ENCODE measurements at places on chromosomes 6 and 20.
A peak's percentile ranks its signal among the peaks of the same experiment; 100 is the strongest.

DNA sequence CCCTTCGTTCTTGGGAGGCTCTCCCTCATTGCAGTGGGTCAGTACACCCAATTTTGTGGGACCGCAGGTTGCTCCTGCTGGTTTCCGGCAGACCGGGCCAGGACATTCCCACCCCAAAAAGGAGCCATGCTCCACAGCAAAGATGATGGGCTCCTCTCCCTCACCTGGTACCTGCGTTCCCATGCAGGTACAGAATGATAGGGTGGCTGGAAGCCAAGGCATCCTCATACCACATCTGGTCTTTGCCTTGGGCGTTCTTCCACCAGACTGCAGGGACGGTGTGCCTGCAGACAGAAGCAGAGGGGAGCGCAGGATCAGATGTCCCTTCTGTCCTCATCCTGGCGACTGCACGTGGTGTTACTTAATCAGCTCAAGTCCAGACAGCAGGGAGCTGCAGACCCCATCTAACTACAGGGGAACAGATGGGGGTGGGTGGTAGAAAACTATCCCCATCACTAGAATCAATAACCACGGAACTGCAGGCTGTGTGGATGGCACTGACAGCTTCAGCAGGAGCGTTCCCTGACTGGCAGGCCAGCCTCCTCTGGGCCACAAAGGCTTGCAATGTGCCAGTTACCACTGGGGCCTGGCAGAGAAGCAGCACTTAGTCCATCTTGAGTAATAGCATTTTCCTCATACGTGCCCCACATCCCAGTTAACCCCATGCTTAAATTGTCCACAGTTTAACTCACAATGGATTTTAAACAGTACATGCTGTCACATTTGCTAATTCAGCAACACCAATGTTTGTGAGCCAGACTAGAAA is 70.4 kb downstream of the ABHD12 start:
- DNase-seq = no peak

DNA sequence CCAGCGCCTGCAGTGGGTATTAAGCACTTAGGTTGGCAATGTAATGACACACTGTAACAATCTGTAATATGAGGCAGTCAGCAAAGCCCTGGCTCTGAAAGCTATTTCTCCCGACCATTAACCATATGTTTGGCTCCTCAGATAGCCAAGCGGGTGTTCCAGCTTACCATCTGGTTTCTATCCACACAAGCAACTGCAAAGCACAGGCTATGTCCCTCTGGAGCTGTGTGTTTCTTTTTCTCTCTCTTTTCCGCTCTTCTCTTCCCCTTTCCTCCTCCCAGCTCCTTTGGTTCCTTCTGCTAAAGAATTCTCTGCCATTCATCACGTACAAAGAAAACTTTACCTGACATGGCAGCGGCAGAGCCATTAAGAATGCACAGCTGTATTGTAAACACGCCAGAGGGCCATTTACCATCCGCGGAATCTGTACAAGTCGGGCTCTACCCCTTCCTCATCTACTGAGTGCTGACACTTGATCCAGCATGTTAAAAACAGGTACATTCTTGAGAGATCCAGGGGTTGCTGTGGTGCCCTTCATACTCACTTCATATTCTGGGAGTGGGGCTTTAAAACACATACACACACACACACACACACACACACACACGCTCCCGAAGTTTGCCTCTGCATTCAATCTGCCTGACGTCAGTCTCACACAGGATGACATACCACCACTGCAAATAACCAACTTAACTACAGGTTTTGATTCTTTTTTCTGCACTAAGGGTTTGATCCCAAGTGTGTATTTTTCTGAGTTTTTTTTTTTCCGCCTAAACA is 77.2 kb downstream of the BACH2 start:
- no peak for DNase-seq

- peak; percentile 62 for DNase-seq
These were observed 7.7 kb downstream of the CSTF1 start for GRCh38 chr20:56400001-56400640.

DNA sequence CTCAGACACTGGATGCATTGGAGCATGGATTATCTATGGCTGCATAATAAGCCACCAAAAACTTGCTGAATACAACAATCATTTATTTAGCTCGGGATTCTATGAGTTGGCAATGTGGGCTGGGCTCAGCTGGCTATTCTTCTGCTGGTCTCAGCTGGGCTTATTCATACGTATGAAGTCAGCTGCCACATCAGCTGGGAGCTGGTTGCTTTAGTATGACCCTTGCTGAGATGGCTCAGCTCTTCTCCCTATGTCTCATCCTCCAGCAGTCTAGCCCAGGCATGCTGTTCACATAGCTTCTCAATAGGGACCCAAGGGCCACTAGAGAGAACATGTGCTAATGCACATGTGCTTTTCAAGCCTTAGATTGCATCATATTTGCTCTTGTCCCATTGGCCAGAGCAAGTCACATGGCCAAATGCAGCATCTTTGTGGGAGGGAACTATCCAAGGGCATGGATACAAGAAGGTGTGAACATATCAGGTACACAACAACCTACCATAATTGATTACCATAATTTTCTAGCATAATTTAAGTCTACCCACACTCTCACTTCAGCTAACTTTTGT is 444.6 kb downstream of the KIF16B start:
- no peak for DNase-seq

DNA sequence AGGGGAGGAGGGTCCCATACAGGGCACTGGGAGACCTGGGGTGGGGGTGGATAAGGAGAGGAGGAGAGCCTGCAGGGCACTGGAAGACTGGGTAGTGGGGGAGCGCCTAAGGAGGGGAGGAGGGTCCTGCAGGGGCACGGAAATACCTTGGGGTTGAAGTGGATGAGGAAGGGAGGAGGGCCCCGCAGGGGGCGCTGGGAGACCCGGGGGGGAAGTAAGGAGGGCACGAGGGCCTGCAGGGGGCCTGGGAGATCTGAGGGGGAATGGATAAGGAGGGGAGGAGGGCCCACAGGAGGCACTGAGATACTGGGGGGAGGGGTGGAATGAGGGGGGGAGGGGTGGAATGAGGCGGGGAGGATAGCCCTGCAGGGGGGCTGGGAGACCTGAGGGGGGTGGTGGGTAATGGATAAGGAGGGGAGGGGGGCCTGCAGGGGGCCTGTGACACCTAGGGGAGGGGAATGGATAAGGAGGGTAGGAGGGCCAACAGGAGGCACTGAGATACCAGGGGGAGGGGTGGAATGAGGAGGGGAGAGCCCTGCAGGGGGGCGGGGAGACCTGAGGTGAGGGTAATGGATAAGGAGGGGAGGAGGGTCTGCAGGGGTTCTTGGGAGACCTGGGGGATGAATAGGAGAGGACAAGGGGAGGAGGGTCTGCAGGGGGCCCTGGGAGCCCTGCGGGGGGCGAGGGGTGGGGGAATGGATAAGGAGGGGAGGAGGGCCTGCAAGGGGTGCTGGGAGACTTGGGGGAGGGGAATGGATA is 567 bp upstream of the CTCFL start:
- DNase-seq = no peak

All from head of caudate nucleus (tissue), 42 donors.